ENCODE measurements at places on chromosomes 3 and 15.

GRCh38 chr3:195224156-195224979 is 46.6 kb downstream of the XXYLT1 start:
- no peak for DNase-seq

- no peak for DNase-seq
Observed at GRCh38 chr3:29381595-29381994, 100.7 kb downstream of the RBMS3 start.

DNA sequence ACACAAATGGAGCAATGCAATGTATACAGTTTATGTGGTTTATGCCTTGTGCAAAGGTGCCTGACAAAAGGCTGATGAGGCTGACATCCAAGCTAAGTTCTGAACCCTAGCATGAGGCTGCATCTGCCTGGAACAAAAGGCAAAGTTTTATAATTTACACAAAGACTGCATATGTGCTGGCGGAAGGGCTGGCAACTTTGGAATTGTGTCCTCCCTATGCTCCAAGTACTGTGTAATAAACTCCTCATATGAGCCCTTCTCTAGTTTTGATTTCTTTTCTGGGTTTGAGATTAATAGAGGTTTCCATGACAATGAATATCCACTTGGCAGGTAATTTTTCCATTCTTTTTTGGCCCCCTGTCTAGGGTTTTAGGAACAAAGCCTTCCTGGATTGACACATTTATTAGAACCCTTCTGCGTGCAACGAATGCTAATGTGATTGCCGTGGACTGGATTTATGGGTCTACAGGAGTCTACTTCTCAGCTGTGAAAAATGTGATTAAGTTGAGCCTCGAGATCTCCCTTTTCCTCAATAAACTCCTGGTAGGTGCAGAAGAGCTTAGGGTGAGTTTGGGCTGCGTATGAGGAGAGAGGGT is 10.8 kb downstream of the PLA1A start:
- DNase-seq: no peak

- no peak for DNase-seq
Observed at GRCh38 chr15:65870889-65871533, 1.7 kb downstream of the RAB11A start.
